ENCODE measurements at places on chromosomes 4 and X. TPM values are rescaled to one million over a fixed set of nuclear protein-coding genes. Genes with fewer than 3 reads are reported as not detected.
A peak's percentile ranks its signal among the peaks of the same experiment; 100 is the strongest.

- no peak for DNase-seq
Measured at GRCh38 chr4:80307774-80308465, 27.6 kb upstream of the CFAP299 start.

DNA sequence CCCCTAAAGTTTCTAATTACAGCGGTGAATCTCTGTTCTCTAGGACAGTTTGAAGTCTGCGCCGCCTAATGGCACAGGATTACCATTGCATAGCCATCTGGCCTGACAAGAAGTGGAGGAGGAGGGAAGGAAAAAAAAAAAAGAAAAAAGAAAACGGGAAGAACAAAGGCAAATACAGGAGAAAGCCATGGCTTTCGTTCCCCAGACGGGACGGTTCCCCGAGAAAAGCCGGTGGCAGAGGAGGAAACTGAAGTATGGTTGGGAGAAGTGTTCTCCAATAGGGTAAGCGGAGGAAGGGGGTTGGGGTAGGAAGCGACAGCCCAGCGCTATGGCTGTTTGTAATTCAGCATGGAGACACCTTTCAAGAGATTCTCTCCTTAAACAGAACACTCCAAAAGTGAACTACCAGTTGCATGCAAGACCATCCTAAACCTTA lies 80.8 kb downstream of the HMGN5 start:
- DNase-seq = peak; percentile 18

Gene COL4A5
- polyA plus RNA-seq = 43.1 TPM

Gene ZFP92
- polyA plus RNA-seq = 5.0 TPM

Gene TXK
- polyA plus RNA-seq = 4.9 TPM

GRCh38 chr4:37865450-37865849 lies 25.4 kb upstream of the TBC1D1 start:
- no peak for DNase-seq

DNA sequence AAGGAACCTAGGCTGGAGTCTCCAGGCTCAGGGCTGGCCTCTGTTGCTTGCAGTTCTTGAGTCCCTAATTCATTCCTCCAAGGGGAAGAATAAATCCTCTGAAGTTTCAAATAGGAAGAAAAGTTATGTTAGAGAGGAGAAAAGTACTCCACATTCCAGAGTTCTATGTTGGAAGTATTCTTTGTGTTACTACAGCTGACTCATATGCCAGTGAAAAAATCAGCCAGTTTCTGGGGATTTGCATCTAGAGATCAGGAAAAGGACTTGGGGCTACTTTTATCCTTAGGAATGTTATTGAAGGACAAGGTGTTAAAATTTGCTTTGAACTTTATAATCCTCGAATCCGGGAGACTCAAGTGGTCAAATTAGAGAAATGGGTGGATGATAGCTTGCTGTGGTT lies 11.7 kb upstream of the NUDT9 start:
- no peak for DNase-seq

DNA sequence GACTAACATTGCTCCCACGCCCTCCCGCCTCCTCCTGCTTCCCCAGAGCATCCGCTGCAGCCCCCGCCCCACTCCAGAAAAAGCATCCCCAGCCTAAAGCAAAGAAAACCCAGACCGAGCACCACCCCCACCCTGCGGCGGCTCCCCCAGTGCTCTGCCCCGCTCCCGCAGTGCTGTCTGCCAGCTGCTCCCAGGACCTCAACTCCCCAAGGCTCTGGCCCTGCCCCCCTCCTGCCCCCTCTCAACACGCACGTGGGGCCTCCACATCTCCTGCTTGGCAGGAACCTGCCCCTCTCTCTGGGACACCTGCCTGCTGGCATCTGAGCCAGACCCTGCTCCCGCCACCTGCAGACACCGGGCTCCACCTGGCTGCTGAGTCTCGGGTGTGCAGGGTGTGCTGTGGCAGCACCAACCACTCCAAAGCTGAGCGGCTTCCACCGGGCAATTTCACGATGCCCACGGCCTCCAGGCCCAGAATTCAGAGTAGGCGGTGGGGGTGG lies 79.4 kb downstream of the FAM53A start:
- no peak for DNase-seq

Data from large intestine (tissue), 12 donors.